ENCODE measurements at places on chromosomes 4 and X.

DNA sequence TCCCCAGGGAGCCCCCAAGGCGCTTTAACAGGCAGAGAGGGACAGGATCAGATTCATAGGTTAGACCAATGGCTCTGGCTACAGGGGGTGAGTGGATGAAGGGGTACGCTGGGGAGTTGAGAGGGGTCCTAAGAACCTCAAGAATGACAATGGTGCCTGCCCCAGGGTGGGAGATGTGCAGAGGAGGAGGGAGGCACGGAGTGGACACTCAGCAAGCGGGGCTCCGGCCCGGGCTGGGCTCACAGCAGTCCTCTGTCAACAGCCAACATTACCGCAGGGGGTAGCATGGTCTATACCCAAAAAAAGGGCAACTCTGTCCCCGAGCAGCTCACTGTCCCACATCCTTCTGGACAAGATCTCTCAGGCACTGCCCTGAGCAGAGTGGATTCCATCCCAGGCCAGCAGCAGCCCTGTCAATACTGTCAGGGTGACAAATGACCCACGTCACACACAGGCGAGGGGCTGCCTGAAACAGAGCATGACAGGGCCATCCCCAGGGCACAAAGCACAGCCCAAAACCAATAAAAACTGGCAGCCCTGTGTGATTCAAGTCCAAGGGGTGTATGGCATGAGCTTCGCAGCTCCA lies 47.7 kb upstream of the PPP2R2C start:
- DNase-seq: no peak

DNA sequence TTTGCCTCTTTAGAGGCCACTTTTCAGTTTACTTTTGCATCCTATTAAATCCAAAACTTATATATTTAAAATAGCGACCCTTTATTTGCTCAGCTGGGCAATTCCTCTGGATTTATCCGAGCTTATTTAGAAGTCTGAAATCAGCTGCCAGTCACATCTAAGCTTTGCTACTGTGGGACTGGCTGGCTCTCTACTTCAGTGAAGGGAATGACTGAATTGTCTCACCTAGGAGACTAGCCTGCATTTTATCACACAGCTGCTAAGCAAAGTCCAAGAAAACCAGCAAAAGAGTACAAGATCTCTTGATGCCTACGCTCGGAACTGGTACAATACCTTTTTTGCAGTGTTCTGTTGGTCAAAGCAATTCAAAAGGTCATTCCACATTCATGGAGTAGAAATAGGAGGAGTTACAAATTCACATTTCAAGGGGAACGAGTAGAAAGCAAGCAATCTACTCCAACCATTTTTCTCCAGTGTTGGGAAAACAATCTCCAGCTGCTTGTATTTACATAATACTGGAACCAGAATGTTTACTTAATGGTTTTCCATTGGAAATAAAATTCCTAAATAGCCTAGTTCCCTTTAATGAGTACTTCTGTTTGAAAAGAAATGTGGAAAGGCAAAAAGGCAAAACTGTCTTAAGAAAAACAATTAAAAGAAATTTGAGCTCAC lies 160.2 kb downstream of the MAGEB5 start:
- no peak for DNase-seq

GRCh38 chr4:8269535-8270417 lies at the start of gene HTRA3:
HTRA3 (plus strand) TSS chr4:8269754; CDS start chr4:8269969, 215 bp downstream.
- DNase-seq: no peak

DNA sequence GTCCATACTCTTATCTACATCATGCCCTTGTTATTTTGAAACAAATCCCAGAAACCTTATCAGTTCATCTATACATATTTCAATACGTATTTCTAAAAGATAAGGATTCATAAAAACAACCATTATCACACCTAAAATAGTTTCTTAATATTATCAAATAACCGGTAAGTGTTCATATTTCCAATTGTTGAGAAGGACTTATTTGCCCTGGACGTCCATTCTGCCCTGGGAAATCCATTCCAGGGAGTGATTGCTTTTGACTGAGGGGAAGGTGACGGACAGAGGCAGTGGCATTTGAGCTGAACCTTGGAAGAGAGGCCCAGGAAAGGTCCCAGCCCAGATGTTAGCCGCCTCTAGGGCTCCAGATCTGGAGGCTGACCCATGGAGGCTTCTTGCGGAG lies 49.6 kb downstream of the STARD8 start:
- no peak for DNase-seq

DNA sequence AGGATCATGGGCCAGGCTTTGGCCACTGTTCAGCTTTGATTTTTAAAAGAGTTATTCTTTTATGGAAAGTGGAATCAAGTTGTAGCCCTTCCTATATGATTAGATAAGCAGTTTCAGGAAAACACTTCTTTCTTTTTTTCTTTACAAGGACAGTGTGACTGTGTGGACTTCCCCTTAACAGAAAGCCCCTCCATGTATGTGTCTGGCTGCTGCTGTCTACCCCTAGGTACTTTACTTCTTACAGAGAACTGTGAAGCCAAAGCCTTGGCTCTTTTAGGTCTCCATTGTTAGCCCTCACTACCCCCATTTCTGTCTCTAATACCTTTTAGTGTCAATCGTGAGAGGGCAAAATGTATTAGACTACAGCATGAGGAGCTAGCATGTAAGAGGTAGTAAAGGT lies 19.1 kb downstream of the VSIG1 start:
- no peak for DNase-seq

- DNase-seq: peak; percentile 72
Observed at GRCh38 chr4:36841583-36842326, 402.8 kb upstream of the NWD2 start.

GRCh38 chrX:12767856-12768255 lies 23.4 kb upstream of the PRPS2 start:
- DNase-seq: no peak

DNA sequence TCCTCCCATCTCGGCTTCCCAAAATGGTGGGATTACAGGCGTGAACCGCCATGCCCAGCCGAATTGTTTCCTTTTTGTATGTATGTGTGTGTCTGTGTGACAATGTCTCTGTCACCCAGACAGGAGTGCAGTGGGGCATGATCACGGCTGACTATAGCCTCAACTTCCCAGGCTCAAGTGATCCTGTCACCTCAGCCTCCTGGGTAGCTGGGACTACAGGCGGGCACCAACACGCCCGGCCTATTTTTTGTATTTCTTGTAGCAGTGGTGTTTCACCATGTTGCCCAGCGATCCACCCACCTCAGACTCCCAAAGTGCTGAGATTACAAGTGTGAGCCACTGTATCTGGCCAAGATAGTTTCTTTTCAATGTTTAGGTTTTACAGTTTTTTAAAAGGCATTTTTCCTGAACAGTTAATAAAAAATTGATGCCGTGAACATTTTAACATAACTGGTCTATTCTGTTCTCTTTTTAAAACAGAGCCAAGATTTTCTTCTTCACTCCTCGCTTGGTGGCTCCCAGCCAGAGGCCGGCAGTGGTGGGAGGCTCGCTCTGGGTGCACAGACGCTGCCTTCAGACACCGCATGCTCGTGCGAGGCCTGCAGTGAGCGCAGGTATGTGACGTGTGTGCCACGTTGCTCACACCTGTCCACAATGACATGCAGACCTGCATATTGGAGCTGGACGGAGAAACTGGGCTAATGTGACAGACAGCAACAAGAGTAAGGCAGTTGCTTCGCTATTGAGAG lies 88.5 kb downstream of the FAM193A start:
- DNase-seq: no peak

- DNase-seq: no peak
Observed at GRCh38 chr4:74278490-74278889, 29.8 kb upstream of the EPGN start.

DNA sequence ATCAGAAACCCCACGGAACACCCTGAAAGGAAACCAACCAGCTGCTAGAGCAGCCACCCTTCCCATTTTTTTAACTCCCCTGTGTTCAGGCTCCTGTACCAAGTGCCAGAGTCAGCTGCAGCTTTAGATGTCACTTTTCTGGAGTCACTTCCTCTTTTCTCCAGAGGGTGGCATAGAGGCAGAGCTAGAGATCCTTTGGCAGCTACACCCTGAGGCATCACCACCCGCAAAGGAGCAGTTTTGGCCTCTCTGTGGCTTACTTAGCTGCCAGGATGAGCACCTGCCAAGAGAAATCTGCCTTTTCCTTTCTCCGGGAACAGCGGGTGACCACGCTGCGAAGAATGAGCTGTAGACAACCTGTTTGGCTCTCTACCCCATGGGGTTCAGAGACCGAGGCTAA lies 58.0 kb upstream of the CHRDL1 start:
- peak; percentile 6 for DNase-seq

GRCh38 chr4:7384929-7385890 lies 49.5 kb downstream of the PSAPL1 start:
- DNase-seq: no peak

- no peak for DNase-seq
Observed at GRCh38 chr4:158778156-158778711, 9.4 kb downstream of the FNIP2 start.

GRCh38 chrX:45719751-45720501 lies 519.2 kb upstream of the DIPK2B start:
- peak; percentile 35 for DNase-seq

DNA sequence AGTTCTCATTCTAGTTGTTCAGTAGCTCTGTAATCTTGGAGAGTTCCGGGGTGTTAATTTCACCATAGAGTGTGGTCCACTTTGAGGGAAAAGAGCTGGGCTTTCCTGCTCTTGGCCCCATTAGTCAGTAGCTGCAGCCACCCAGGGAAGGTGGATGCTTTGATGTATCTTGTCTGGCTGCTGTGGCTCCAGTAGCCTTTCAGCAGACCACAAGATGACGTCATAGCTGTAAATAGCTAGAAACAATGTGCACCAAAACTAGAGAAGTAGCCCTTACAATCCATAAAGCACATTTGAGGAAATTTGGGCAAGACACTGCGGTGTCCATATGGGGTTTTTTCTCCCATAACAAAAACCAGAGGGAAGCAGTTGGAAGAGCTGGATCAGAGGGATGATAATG lies 32.9 kb upstream of the PRPS2 start:
- peak; percentile 13 for DNase-seq

GRCh38 chrX:65841263-65841662 lies 173.8 kb downstream of the MSN start:
- no peak for DNase-seq

DNA sequence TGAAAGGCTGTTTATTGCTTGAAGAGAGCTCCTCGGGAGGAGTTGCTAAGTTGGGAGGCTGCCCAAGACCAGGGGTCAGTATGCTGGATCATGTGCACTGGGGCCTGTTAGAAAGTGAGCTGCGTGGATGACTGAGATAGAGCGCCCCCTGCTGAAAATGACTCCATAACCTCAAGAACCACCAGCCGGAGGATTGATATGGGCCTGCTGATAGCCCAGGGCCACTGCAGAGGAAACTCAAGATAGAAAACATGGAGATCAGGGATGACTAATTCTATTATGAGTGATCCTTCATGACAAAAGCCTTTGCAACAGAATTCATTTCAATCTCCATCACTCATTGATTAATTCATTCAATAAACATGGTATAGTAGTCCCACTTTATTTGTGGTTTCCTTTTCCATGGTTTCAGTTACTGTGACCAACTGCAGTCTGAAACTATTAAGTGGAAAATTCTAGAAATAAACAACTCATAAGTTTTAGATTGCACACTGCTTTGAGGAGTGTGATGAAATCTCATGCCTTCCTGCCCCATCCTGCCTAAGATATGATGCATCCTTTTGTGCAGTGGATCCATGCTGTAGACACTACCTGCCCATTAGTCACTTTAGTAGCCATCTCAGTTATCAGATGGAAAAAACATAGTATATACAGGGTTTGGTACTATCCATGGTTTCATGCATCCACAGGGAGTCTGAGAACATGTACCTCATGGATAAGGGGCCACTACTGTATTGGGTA lies 126.7 kb upstream of the MBNL3 start:
- DNase-seq: no peak

GRCh38 chr4:185036019-185036418 lies 17.7 kb downstream of the HELT start:
- DNase-seq: no peak

- no peak for DNase-seq
Observed at GRCh38 chr4:134624365-134624764, 422.8 kb upstream of the PABPC4L start.

GRCh38 chr4:174135936-174136406 lies 147.5 kb downstream of the FBXO8 start:
- no peak for DNase-seq

GRCh38 chr4:115158296-115158695 lies 44.9 kb upstream of the NDST4 start:
- DNase-seq: no peak

DNA sequence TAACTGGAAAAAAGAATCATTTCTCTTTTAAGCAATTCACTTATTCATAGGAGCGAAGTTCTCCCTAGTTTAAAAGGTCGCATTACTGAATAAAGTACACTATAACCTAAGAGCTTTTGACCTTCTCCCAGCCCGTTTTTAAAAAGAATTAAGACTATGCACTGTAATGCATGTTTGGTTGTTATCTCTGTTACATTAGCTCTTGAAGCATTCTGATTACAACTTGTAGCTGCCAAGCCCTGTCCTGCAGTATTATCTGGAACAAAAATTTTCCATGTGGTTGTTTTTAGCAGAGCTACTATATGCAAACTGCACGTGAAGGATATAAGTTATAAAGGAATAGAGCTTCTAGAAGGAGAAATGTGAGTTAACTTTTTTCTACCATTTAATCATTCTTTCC lies 8.1 kb downstream of the GAB1 start:
- DNase-seq: no peak

GRCh38 chr4:118112117-118113046 lies 78.1 kb downstream of the NDST3 start:
- DNase-seq: peak; percentile 34

DNA sequence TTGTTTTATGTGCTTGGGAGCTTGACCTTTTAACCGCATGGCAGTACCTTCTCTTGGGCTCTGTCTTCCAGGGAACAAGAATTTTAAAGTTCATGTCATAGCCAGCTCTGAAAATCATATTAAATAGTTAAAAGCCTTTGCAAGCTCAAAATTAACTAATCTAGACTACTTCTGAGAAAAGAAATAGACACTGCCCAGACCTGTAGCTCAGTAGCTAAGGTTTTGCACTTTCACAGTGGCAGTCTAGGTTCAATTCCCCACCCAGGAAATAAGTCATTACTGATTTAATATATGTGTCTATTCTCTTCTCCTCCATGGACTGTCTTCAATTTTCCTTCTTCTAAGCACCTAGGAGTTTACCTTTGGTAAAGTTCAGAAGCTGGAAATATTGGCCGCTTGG lies 27.4 kb downstream of the HSD17B11 start:
- DNase-seq: no peak

- peak; percentile 8 for DNase-seq
Observed at GRCh38 chr4:15043226-15043625, 40.9 kb downstream of the CPEB2 start.

- peak; percentile 84 for DNase-seq
Observed at GRCh38 chr4:117400039-117400835, 314.9 kb upstream of the TRAM1L1 start.

DNA sequence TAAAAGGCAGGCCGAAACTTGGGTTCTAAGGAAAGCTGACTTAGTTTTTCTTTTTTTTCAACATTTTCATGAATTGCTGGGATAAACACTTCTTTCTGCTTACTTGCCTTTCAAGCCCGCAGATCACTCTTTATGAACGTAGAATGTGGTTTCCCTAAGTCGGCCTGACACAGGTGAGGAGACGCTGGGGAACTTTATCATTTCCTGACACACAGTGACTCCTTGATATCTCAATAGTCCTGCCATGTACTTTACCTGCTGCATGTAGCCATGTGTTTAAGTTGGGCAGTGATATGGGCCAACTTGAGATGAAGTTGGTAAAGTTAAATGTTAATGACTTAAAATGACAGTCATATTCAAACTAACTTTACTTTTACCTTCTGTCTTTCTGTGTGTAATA lies 26.6 kb upstream of the SNCA start:
- DNase-seq: no peak

- DNase-seq: no peak
Observed at GRCh38 chr4:152399246-152399645, 136.6 kb downstream of the FBXW7 start.

GRCh38 chrX:49838374-49838773 lies 9.3 kb downstream of the PAGE4 start:
- DNase-seq: peak; percentile 20

GRCh38 chr4:158590306-158590705 lies 68.6 kb downstream of the RXFP1 start:
- DNase-seq: no peak
